ENCODE measurements at places on chromosomes 12 and 14.

DNA sequence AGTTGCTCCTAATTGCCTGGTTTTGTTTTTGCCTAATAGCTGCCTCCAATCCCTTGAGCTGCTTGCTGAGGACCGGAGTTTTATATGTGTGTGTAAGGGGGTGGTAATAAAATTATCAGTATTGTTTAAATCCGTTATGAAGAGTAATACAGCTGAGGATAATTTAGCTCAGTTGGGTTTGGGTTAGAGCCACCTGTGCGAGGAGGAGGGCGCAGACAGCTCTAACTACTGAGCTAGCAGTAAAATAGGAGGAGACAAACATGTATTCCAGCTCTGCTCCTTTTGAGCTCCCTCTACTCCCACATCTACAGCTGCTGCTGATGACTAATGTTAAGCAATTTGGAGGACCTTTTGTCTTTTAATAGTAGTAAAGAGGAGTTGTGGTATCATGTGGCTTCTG, 61.5 kb downstream of the SPATS2 start:
- no peak for DNase-seq
- peaks cover 5% of the 10 kb centered on the region for H3K4me1 ChIP-seq
- peaks cover 17% of the 10 kb centered on the region for H3K36me3 ChIP-seq
- H3K4me3 ChIP-seq = no peak overlapping the region
- H3K27me3 ChIP-seq = no peaks in the 10 kb centered on the region

DNA sequence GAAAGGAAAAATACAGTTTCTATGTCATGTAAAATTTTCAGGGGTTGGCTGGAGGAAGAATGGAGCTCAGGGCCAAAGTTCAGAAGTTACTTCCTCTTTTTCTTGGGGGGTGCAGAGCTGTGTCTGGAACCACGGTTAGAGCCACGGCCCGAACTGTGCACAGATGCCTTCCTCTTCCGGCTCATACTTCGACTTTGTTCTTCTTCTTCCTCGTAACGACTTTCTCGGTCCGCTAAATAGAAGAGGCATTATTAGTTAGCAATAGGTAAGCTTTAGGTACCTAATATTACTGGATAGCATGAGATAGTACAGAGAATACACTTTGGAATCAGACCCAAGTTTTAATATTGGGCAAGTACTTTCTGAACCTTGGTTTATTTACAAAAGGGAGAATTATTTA, 31.2 kb downstream of the SUPT16H start:
- H3K4me1 ChIP-seq = no peaks in the 10 kb centered on the region
- H3K27ac ChIP-seq = no peak overlapping the region
- peaks cover 68% of the 10 kb centered on the region for H3K36me3 ChIP-seq
- no peaks in the 10 kb centered on the region for H3K27me3 ChIP-seq
- H3K4me3 ChIP-seq = no peak overlapping the region

DNA sequence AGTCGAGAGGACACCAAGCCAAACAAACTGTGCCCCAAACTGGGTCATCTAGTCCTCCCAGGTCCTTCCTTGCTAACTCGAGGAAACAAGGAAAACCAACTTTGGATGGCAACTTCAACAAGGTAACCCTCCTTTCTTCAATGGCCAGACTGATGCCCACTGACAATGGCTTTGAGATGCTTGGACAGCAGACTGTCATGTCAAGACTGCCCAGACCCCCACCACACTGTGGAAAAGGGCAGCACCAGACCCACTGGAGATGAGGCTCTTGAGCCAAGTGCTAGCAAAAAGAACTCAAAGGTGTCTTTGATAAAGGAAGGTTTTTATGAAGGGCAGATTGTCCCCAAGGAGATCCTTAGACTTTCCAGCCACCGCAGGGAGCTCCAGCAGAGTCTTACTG, 9.0 kb upstream of the CDH24 start:
- H3K4me3 ChIP-seq = no peak overlapping the region
- H3K36me3 ChIP-seq = peaks cover 85% of the 10 kb centered on the region
- peaks cover 13% of the 10 kb centered on the region for H3K4me1 ChIP-seq
- DNase-seq = no peak

DNA sequence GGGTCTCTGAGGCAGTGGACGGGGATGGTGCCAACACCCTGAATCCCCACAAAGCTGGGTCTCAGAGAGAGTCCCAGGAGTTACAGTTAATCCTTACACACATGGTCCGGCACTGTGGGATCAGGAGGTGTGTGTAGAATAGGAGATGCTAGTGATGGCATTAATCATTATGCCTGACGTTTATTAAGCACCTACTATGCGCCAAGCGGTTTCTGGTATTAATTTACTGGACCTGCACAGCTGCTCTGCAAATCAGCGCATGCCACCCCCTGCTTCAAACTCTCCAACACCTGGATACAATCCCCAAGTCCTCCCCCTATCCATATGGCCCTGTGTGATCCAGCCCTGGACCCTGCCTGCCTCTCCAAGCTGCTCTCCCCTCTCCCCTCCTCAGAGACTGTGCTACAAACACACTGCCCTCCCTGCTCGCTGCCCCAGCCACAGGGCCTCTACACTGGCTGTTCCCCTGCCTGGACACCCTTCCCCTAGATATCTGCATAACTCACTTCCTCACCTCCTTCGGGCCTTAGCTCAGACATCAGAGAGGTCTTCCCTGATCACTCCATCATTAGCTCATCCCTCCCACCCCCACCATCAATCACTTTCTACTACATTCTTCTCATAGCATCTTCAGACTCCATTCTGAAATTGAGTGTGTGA, 86.0 kb downstream of the RFLNA start:
- H3K4me1 ChIP-seq = peaks cover 50% of the 10 kb centered on the region
- no peak overlapping the region for H3K4me3 ChIP-seq
- peaks cover 98% of the 10 kb centered on the region for H3K36me3 ChIP-seq
- H3K27me3 ChIP-seq = no peaks in the 10 kb centered on the region

- H3K27ac ChIP-seq = no peak overlapping the region
- peak overlapping the region; percentile 44 for H3K4me3 ChIP-seq
- DNase-seq = no peak
- H3K27me3 ChIP-seq = no peaks in the 10 kb centered on the region
- no peaks in the 10 kb centered on the region for H3K36me3 ChIP-seq
Measured at GRCh38 chr12:121839993-121840761, 18.5 kb downstream of the HPD start.

- no peaks in the 10 kb centered on the region for H3K27me3 ChIP-seq
- peak overlapping the region; percentile 90 for H3K27ac ChIP-seq
- peaks cover 26% of the 10 kb centered on the region for H3K4me1 ChIP-seq
- no peak for DNase-seq
- H3K36me3 ChIP-seq = peaks cover 58% of the 10 kb centered on the region
Measured at GRCh38 chr12:57522887-57523705, 472 bp downstream of the MBD6 start.

DNA sequence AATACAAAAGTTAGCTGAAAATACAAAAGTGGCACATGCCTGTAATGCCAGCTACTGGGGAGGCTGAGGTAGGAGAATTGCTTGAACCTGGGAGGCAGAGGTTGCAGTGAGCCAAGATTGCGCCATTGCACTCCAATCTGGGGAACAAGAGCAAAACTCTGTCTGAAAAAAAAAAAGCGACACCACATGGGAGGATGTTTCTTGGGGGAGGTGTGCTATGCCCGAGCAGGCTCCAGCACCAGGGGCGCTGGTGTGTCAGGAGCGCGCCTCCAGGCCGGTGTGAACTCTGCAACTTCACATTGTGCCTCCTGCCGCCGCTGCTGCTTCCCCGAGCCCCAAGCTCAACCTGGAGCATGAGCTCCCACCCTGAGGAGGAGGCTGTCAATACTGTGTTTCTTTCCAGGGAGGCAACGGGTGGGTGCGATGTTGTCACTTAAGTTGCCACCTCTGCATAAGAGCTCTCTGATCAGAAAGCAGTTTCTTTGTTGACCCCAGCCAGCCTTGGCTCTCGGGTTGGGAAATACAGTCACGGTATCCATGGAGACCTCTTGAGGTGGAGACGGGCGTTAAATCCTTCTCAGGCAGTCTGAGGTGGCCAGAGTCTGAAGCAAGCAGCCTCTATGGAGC, 18.9 kb downstream of the DEGS2 start:
- H3K36me3 ChIP-seq = no peaks in the 10 kb centered on the region
- H3K4me3 ChIP-seq = no peak overlapping the region
- no peaks in the 10 kb centered on the region for H3K27me3 ChIP-seq
- H3K27ac ChIP-seq = no peak overlapping the region

DNA sequence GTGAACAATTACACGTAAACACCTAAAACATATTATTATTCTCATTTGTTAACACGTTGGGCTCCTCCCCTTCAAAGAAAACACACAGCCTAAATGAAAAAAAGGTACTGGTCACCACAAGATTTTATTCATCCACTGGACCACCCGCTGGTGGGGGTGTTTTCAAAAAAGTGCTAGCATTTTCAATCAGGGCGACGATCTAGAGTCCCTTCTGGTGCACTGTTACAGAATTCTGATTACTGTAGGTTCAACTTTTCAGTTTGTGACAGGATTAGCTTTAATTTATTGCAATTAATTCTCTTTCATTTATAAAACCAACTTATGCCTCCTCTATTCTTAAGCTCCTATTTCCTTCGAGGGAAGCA, 443 bp downstream of the MAGOHB start:
- peak overlapping the region; percentile 67 for H3K4me3 ChIP-seq
- no peaks in the 10 kb centered on the region for H3K27me3 ChIP-seq
- no peaks in the 10 kb centered on the region for H3K4me1 ChIP-seq
- DNase-seq = no peak
- H3K36me3 ChIP-seq = peaks cover 16% of the 10 kb centered on the region
- H3K27ac ChIP-seq = peak overlapping the region; percentile 41

DNA sequence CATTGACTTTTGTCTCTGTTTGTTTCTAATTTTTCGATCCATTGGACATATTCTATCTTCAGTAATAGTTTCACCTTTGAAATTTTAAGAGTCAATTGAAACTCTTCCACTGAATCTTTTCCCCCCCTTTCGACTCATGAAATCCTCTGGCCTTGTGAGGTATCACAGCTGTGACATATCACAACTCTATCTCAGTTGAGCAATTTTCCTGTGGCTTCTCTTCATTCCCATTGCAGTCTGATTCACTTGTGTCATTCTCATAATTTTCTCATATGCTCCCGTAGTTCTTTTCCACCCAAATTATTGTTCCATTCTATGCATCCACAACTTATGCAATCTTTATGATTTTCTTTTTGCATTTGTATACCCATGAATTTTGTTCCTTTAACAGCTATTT, 261.6 kb downstream of the DACT1 start:
- peaks cover 13% of the 10 kb centered on the region for H3K4me1 ChIP-seq
- DNase-seq = no peak
- peak overlapping the region; percentile 93 for H3K27ac ChIP-seq
- no peak overlapping the region for H3K4me3 ChIP-seq
- H3K27me3 ChIP-seq = no peaks in the 10 kb centered on the region
- H3K36me3 ChIP-seq = no peaks in the 10 kb centered on the region

DNA sequence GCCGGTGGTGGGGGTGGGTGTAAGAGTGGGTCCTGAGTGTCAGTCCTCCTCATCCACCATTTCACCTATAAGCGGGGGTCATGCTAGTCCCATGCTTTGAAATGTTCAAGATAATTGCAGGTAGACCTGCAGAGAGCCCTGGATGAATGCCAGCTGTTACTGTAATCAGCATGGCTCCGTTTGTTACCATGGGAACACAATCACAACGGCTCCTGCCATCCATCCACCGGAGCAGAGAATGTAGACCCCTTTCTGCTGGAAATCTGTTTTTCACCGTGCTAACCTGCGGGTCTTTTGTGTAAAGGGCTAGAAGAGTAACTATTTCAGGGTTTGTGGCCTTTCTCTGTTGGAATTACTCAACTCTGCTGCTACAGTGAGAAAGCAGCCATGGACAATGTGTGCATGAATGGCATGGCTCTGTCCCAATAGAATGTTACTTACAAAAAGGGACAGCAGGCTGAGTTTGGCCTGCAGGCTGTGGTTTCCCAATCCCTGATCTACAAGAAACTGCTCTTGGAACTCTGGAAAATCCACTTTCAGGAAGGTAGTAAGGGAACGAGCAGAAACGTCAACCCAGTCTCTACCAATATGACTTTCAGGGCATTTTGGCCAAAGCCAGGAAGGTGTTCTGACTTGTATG, 36.1 kb downstream of the KCTD10 start:
- H3K4me1 ChIP-seq = no peaks in the 10 kb centered on the region
- H3K4me3 ChIP-seq = no peak overlapping the region
- no peak for DNase-seq
- peaks cover 8% of the 10 kb centered on the region for H3K36me3 ChIP-seq

DNA sequence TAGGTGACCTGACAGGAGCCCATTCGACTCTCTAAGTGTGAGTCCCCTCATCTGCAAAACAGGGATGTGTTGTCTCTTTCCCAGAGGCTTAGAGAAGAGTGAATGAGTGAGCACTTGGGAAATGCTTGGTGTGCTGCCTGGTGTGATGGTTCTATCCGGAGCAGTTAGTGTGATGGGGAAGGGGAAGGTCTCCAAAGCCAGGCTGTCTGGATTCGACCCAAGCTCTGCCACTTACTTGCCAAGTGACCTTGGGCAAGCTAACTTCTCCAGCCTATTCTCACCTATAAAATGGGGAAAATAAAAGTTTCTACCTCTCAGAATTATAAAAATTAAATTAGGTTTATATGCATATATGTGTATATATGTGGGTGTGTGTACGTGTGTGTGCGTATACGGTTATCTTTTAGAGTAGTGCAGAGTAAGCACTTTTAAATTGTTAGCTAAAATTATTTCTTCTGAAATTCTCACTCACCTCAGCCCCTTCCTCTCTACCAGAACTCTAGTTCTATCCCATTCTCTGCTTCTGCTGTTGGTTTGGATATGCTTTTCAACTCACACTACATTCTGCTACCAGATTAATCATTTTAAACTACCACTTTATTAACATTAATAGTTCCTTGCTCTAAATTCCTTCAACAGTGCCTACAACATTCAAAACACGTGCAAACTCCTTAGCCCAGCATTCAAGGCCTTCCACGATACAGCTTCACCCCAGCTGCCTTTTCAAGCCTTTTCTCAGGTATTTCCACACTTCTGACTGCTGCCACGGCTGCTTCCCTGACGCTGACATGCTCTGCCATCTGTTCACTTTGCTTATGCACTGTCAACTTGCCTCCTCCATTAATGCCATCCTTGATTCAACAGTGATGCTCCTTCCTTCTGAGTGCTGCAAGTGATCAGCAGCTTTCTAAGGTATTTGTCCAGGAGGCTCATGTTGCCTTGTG, 55.3 kb downstream of the DICER1 start:
- DNase-seq = no peak
- peaks cover 2% of the 10 kb centered on the region for H3K4me1 ChIP-seq
- no peak overlapping the region for H3K4me3 ChIP-seq
- H3K36me3 ChIP-seq = peaks cover 95% of the 10 kb centered on the region

GRCh38 chr14:70699646-70700045, 57.9 kb downstream of the TTC9 start:
- H3K4me1 ChIP-seq = peaks cover 17% of the 10 kb centered on the region
- H3K36me3 ChIP-seq = no peaks in the 10 kb centered on the region
- no peak for DNase-seq
- no peaks in the 10 kb centered on the region for H3K27me3 ChIP-seq

DNA sequence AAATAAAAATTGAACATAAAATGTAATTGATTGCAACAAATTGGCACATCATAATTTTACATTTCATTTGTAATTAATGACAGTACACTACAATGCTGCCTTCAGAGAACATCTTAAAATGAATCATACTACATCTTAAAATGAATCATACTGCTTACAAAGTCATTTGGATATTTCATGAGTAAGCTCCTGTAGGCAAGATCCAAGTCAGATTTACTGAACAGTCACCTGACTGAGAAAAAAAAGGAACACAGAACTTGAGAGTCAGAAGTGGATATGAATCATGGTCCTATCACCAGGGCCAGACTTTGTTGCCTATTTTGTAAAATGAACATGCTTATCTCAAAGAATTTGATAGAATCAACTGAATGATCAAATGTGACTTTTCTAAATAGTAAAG, 32.7 kb upstream of the FBLN5 start:
- no peak overlapping the region for H3K4me3 ChIP-seq
- peaks cover 54% of the 10 kb centered on the region for H3K36me3 ChIP-seq
- no peaks in the 10 kb centered on the region for H3K27me3 ChIP-seq
- peaks cover 15% of the 10 kb centered on the region for H3K4me1 ChIP-seq

All from RWPE2 (cell line).